Astrocyte of the cerebellum (primary cell): ENCODE measurements at places on chromosomes 2 and 18.

- peak; percentile 82 for DNase-seq
Observed at GRCh38 chr2:176582990-176583481, 313.8 kb downstream of the MTX2 start.

GRCh38 chr2:72991439-72991725, 74.1 kb downstream of the EMX1 start:
- DNase-seq: no peak

DNA sequence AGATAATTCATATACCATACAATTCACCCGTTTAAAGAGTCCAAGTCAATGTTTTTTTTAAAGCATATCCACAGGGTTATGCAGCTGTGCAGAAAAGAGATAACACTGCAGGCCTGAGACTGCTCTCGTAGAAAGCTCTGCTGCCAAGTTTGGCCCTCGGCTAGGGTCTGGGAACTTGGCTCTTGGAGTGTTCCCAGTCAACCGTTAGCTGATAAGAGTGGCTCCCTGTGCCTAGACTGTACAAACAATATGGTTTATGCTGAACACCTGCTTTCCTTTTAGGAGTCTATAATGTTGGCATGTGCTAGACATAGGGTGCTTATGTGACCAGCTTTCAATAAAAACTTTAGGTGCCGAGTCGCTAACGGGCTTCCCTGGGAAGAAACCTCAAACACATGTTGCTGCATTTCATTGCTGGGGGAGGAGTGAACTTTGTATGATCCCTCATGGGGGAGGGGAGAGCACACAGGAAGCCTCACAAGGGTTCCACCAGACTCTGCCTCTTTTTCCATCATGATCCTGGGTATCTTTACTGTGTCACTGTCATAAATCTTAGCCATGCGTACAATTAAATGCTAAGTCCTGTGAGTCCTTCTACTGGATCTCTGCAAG, 34.7 kb downstream of the RFX8 start:
- DNase-seq: no peak

- DNase-seq: no peak
Observed at GRCh38 chr2:36819095-36819711, 122.7 kb downstream of the VIT start.

GRCh38 chr2:182715121-182715891, 751 bp upstream of the DNAJC10 start:
- peak; percentile 1 for DNase-seq

- no peak for DNase-seq
Observed at GRCh38 chr2:233353101-233353768, 1.1 kb upstream of the DGKD start.

- peak; percentile 3 for DNase-seq
Observed at GRCh38 chr2:51153236-51153635, 121.3 kb upstream of the NRXN1 start.

DNA sequence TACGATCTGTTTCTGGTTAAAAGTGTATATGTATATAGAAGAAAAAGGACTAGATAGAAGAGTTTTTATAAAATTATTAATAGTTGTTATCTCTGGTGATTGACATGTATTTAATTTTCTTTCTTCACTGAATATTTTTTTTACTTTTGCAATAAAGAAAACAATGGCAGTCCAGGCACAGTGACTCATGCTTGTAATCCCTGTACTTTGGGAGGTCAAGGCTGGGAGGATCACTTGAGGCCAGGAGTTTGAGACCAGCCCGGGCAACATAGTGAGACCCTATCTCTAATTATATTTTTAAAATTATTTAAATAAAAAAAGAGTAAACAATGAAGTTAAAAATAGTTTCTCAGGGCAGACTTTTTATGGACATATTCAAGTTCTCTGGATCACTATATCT, 114.7 kb downstream of the FAM117B start:
- no peak for DNase-seq

DNA sequence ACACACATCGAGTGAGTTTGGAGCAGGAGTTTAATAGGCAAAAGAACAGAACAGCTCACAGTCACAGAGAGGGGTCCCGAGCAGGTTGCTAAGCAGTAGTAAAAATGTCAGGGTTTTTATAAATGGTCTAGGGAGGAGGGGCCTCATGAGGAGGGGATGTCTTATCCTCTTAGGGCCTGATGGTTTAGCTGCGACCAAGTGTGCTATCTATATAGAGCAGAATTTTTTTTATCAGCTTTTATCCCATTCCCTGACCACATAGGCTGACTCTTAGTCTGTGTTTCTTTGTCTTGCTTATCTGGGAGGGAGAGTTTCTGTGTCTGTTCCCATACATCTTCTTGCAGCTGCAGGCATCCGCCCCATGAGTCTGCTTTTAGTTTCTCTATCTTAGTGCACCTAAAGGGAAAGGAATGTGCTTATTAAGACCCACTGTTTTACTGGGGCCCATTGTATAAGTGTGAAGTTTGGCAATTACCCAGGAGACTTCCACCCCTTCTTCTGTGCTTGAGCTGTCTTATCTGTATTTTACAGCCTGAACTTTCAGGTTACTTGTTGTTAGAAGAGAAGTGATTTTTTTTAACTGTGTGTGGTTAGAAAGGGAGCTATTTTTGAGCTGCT, 30.4 kb upstream of the GMCL1 start:
- peak; percentile 9 for DNase-seq

DNA sequence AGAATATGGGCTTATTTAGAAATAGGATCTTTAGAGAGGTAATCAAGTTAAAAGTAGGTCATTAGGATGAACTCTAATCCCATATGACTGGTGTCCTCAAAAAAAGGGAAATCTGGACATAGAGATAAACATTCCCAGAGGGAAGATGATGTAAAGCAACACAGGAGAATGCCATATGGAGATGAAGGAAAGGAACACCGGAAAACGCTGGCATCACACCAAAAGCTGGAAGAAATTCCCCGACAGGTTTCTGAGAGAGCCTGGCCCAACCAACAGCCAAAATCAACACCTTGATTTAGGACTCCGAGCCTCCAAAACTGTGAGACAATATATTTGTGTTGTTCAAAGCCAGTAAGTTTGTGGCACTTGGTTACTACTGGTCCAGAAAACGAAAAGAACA, 296.7 kb downstream of the DSEL start:
- no peak for DNase-seq

DNA sequence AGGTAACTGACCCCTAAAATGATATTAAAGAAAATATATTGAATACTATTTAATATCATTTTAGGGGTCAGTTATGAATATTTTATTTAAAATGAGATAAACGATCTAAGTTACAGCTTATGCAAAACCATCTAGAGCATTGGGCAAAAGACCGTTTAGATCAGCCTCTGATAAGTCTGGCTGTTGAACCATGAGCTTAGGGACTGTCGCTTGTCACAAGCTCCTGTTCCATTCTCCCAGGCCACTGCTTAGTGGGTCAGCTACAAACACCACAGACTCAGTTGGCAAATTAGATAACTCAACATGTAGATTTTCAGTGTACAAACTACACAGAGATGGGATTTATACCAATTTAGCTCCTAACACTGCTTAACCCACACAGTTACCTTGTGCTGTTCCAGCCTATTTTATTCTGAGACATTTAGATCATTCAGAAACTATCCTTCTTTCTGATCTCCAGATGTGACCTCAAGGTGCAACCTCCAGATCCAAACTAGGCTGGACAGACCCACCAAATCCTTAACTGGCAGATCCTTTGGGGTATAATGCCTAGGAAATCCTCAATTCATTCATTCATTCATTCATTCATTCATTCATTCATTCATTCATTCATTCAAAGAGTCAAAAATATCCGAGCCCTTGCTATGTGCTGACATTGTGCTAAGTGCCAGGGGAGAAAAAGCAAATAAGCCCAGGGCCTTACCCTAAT, 82.8 kb downstream of the HRH4 start:
- DNase-seq: no peak

DNA sequence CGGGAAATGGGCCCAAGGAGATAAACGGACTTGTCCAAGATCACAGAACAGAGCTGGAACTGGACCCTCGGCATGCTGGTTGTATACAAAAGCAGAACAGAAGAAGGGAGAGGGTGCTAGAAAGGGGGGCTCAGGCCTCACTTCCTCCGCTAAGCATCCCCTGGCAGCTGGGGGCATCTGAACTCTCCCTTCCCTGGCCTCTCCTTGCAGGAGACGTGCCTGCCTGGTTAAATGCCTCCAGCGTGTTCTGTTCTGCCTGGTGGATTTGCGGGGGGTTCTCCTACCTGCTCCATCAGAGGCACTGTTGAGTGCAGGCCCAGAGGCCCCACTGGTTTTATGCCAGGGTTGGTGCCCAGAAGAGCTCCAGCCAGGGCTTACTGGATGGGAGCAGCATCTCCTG, 124.7 kb downstream of the ZFP36L2 start:
- DNase-seq: no peak

- DNase-seq: no peak
Observed at GRCh38 chr18:6414723-6415417, at the start of gene L3MBTL4. L3MBTL4 (minus strand) TSS chr18:6414911; CDS start chr18:6311625, 103,286 bp downstream.

DNA sequence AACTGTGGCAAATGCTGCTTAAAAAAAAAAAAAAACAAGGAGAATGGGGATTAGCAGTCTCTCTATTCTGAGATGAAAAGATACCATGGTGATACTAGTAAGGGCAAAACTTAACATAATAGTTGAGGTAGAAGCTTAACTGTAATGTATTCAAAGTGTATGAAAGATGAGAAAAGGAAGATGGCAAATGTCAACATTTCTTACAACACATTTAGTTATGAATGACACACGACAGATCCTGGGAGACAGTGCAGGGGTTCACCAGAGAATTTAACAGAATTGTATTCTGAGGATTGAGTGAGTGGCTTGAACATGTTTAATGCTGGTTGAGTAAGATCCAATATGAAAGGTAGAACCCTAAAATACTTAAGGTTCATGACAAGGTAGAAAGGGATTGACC, 52.7 kb downstream of the CUL3 start:
- no peak for DNase-seq

GRCh38 chr2:161353543-161353942, 45.3 kb downstream of the PSMD14 start:
- no peak for DNase-seq

DNA sequence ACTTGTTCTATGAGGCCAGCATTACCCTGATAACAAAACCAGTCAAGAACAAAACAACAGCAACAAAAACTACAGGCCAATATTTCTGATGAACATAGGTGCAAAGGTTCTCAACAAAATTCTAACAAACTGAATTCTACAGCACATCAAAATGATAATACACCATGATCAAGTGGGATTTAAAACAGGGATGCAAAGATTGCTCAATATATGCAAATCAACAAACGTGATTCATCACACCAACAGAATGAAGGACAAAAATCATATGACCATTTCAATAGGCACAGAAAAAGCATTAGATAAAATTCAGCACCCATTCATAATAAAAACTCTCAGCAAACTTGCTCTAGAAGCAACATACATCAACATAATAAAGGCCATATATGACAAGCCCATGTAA, 173.6 kb downstream of the CAMKMT start:
- DNase-seq: no peak

- no peak for DNase-seq
Observed at GRCh38 chr2:33313039-33313438, 163.4 kb upstream of the RASGRP3 start.

DNA sequence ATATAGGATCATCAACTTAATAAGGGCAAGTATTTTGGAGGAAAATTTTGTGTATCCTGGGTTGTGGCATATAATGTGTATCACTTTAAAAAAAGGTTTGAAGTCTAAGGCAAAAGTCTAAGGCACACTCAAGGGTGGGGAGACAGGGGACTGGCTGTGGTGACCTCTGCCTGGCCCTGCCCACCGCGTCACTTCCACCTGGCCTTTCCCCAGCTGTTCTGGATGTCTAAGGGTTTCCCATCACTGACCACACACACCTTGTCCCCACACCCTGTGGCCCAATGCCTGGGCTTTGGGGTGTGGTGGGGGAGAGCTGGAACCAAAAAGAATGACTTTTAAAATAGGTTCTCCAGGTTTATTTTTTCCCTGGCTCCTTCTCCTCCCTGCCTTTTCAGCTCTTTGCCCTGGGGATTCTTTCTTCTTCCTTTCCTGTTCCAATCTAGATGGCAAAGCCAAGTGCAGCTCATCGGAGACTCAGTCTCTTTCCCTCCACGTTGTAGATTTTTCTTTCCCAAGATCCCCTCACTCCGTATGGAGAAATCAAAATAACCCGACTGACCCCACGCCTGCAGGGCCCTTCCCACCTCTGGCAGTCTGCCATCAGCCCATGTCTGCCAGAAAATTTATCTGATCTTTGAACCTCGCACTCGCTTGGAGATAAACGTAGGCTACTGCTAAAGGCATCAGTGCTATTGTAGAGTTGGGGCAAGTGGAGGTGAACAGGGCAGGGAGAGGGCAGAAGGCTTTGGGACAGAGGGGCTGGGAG, 257.2 kb downstream of the DYSF start:
- no peak for DNase-seq

- DNase-seq: peak; percentile 89
Observed at GRCh38 chr2:20514596-20515269, 67.9 kb downstream of the RHOB start.

DNA sequence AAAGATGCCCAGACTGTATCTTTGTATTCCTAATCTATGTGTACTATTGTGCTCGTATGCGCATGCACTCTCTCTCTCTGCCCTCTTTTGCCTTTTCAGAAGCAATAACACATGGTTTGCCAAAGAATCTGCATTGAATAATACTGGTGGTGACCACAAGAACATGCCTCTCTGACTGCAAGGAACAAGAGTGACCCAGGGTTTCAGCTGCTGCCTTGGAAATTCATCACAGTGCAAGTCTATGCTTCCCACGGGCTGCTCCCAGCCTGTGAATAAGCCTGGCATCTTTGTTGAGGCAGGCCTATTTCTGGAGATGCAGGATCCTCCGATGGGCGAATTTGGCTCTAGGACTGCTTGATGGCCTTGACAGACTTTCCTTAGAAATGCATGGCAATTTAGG, 689.4 kb upstream of the FANCL start:
- DNase-seq: peak; percentile 57

DNA sequence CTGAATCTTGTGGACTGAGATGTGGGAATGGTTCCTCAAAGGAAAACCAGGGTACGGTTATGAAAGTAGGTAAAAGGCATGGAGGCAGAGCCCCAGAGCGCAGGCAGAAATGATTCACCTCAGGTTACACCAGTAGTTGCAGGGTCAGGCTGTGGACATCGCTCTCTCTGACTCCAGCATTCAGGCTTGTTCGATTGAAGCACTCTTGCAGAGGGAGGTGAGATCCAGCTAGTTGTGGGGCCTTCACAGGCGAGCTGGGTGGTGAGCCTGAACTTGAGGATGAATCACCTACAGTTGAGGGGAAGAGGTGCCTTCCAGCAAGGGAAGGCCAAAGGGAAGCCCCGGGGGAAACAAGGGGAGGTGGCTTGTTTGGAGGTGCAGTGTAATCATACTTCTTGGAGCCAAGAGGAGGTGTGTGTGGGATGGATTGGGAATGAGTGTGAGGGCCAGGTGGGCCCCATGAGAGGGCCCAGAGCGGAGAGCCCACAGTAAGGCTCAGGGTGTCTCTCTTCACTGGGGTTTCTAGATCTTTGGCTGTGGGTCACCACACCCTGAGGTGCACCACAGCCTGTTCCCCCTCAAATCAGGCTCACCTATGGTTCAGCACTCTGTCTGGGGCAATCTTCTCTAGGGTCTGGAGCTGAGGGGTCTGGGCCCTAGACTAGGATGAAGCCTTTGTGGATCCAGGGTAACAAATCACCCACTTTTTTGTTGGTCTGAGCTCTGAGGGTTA, 48.5 kb upstream of the MCFD2 start:
- DNase-seq: no peak
